ENCODE measurements at places on chromosomes 3 and 15.

DNA sequence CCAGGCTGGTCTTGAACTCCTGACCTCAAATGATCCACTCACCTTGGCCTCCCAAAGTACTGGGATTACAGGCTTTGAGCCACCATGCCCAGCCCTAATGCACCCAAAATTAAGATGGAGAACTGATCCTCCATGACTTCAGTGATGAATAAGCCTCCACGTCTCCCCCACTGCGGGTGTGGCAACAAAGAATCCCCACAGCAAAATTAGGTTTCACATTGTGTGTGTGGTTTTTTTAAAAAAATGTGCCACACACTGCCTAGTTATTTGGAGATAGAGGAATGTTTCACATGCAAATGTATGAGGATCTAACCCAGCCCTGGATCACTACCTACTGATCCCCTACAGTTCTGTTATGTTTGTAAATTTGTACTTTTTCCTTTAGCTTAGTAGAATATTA, 17.3 kb downstream of the HDAC11 start:
- peak; percentile 54 for DNase-seq

DNA sequence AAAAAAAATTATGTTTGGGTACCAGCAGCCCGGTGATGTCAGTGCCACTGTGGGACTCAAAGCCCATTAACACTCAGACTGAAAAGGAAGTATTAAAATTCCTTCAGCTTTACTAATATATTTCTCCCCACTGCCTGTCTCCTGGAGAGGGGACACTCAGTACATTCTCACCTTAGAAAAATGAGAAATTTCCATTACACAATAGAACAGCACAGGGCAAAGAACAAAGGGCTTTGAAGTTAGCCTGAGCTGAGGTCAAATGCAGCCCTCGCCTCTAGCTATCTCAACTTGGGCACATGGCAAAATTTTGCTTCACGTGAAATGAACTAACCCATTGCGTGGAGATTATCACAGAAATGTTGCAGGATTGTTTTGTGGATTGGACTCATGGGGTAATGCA, 80.8 kb downstream of the RARB start:
- DNase-seq = no peak

- peak; percentile 67 for DNase-seq
Measured at GRCh38 chr3:197599089-197599765, 43.5 kb upstream of the BDH1 start.

GRCh38 chr15:76159282-76159681, 99.5 kb downstream of the TMEM266 start:
- no peak for DNase-seq

DNA sequence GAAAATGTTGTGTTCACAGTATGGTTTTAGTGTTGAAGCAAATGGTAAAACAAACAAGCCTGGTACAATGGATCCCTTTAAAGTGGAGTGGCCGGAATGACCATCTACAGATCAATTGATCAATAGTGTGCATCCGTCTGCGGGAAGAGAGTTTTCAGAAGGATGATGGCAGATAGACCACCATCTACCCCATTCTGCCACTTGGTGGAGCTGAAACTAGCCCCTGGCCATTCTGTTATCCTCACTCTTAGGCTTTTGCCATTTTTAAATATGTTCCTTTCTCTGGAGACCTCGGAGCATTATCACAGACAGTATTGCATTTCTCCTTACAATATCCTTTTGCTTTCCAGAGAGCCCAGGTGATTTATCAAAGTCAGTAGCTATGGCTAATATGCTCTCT, 258.9 kb upstream of the CFAP20DC start:
- DNase-seq = no peak

Data from inflammatory macrophage treated with lipopolysaccharide for 4 hours (primary cell).